ENCODE measurements at places on chromosomes 16 and 17. TPM values are rescaled to one million over a fixed set of nuclear protein-coding genes. Genes with fewer than 3 reads are reported as not detected.
A peak's percentile ranks its signal among the peaks of the same experiment; 100 is the strongest.

The CALB2 gene
- 0.23 TPM for total RNA-seq

The BICDL2 gene
- total RNA-seq, result not detected

The KRT33B gene
- 1.9 TPM for total RNA-seq

The ANKRD40CL gene
- not detected for total RNA-seq

The CNTNAP4 gene
- not detected for total RNA-seq

The GP2 gene
- not detected for total RNA-seq

The EDC4 gene
- total RNA-seq, result 75.6 TPM

GRCh38 chr16:9366048-9366969 is 274.9 kb downstream of the HAPSTR1 start:
- no peak for DNase-seq
- H3K36me3 ChIP-seq, result no peaks in the 10 kb centered on the region
- no peaks in the 10 kb centered on the region for H3K27me3 ChIP-seq
- H3K4me1 ChIP-seq, result no peaks in the 10 kb centered on the region

DNA sequence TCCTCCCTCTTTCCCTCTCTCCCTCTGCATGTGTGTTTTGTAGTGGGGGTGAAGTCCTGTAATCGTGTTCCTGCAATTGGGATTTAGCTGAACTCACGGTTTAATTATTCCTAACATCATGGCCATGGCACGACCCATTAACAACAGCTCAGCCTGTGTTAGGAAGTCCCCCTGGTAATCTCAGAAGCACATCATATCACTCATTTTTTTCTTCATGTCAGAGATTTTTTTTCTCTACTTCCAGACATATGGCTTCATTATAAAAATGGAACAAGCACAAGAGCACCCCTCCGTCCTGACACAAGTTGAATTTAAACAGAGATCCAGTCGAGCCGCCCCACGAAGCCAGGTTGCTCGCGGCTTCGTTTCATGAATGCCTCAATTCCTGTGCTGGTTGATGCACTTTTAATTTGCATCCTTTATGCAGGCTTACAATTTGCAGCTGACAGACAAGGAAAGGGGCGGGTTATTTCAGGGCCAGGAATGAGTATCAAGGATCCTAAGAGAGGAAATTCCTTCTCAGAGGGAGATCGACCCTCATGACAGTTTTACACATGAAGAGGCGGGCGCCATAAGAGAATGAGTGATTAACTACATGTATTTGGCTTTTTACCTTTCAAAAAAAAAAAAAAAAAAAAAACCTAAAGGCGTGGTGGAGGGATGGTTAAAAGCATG is 192.9 kb downstream of the MAF start:
- DNase-seq, result no peak
- no peak overlapping the region for H3K4me3 ChIP-seq
- no peaks in the 10 kb centered on the region for H3K4me1 ChIP-seq
- no peak overlapping the region for H3K27ac ChIP-seq
- H3K36me3 ChIP-seq, result no peaks in the 10 kb centered on the region
- H3K27me3 ChIP-seq, result peaks cover 2% of the 10 kb centered on the region

GRCh38 chr17:29042679-29043538 is at the start of gene PIPOX:
Gene PIPOX (plus strand): TSS chr17:29043141. CDS start chr17:29043226, 85 bp downstream.
- peaks cover 13% of the 10 kb centered on the region for H3K4me1 ChIP-seq
- H3K4me3 ChIP-seq, result no peak within 1 kb of the TSS
- H3K27me3 ChIP-seq, result peaks cover 32% of the 10 kb centered on the region
- H3K27ac ChIP-seq, result no peak within 1 kb of the TSS

DNA sequence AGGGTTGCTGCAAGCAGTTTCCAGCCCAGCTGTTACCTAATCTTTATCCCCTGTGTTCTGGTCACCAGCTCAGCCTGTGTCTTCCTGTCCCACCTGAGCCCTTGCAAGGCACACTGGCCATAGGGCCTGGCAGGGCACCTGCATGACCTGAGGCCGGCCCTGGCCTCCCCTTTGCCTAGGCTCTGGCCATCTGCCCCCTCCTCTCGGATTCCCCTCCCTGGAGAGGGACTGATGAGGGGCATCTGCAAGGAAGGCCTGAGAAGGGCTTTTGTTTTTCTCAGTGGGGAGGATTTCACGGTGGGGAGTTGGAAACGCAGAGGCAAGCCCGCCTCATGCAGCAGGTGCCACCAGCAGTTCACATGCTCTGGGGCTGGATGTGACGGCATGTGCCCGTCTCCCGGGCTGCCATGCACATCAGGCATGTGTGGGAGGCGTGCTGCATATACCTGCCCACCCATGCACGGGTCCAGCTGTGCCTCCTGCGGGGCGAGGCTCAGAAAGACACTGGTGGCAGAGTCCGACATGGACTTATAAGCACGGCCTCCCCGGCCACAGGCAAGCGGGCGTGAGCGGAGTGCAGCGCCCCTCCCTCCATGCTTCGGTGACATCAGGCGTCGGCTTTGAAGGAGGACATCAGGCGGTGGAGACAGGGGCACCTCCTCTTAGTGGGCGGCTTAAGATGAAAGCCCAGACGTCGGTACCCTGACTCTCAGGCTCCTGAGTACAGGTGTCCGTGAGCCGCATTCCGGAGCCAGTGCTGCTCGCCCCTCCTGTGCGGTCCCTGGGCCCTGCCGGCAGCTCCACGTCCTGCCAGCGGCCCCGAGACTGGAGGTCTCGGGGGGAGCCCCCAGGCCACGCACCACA is 16.5 kb downstream of the ASPSCR1 start:
- no peak for DNase-seq
- H3K27me3 ChIP-seq, result no peaks in the 10 kb centered on the region
- no peak overlapping the region for H3K4me3 ChIP-seq
- peaks cover 15% of the 10 kb centered on the region for H3K36me3 ChIP-seq

DNA sequence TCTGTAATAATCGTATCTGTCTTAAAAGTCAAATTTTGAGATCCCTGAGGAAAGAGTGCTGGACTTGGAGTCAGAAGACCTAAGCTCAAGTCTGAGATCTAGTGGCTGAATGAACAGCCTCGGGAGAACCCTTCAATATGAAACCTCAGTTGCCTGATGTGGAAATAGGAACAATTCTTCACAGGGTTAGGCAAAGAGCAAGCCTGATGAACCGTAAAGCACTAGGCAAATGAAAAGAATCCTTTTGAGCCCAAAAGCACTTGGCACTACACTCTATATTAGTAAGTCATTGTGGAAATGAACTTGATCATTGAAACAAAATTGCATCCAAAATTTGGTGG is 20.2 kb downstream of the TXNDC11 start:
- peaks cover 12% of the 10 kb centered on the region for H3K4me1 ChIP-seq
- peaks cover 26% of the 10 kb centered on the region for H3K36me3 ChIP-seq
- no peak overlapping the region for H3K27ac ChIP-seq
- H3K27me3 ChIP-seq, result peaks cover 3% of the 10 kb centered on the region

- no peak for DNase-seq
- H3K27me3 ChIP-seq, result peaks cover 48% of the 10 kb centered on the region
- peaks cover 11% of the 10 kb centered on the region for H3K4me1 ChIP-seq
Observed at GRCh38 chr17:7294614-7295153, at the start of gene YBX2. Gene YBX2 (minus strand): TSS chr17:7294639. CDS start chr17:7294500, 139 bp downstream.

GRCh38 chr16:14011001-14011400 is 60.1 kb upstream of the MRTFB start:
- peaks cover 50% of the 10 kb centered on the region for H3K4me1 ChIP-seq
- no peaks in the 10 kb centered on the region for H3K36me3 ChIP-seq
- peaks cover 19% of the 10 kb centered on the region for H3K27me3 ChIP-seq
- no peak overlapping the region for H3K4me3 ChIP-seq

- peak within 1 kb of the TSS; percentile 100 for H3K4me3 ChIP-seq
- peaks cover 39% of the 10 kb centered on the region for H3K27me3 ChIP-seq
- H3K27ac ChIP-seq, result peak within 1 kb of the TSS; percentile 100
- H3K4me1 ChIP-seq, result peaks cover 74% of the 10 kb centered on the region
- H3K36me3 ChIP-seq, result peaks cover 50% of the 10 kb centered on the region
Observed at GRCh38 chr17:50201276-50201854, at the start of gene COL1A1. Gene COL1A1 (minus strand): TSS chr17:50201631. CDS start chr17:50201513, 118 bp downstream.

- no peak for DNase-seq
- H3K4me1 ChIP-seq, result no peaks in the 10 kb centered on the region
- no peak overlapping the region for H3K27ac ChIP-seq
- H3K4me3 ChIP-seq, result no peak overlapping the region
Observed at GRCh38 chr16:16938009-16938408, 532.8 kb downstream of the XYLT1 start.

Measured in HFFc6 (cell line).